ENCODE measurements at places on chromosomes 7 and 10.

DNA sequence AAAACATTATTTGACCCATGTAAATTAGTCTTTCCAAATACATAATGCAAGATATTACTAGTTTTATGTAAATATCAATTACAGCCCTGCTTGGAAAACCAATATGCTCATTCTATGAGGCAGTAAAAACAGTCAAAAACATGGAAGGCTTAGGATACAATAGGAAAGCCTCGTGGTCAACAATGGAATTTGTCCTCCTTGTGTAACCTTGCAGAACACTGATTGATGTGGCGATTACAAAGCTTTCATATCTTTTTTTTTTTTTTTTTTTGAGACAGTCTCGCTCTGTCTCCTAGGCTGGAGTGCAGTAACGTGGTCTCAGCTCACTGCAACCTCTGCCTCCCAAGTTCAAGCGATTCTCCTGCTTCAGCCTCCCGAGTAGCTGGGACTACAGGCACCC, 157.3 kb upstream of the BET1 start:
- DNase-seq: no peak

- DNase-seq: no peak
Measured at GRCh38 chr10:59865101-59865500, 41.3 kb downstream of the CCDC6 start.

DNA sequence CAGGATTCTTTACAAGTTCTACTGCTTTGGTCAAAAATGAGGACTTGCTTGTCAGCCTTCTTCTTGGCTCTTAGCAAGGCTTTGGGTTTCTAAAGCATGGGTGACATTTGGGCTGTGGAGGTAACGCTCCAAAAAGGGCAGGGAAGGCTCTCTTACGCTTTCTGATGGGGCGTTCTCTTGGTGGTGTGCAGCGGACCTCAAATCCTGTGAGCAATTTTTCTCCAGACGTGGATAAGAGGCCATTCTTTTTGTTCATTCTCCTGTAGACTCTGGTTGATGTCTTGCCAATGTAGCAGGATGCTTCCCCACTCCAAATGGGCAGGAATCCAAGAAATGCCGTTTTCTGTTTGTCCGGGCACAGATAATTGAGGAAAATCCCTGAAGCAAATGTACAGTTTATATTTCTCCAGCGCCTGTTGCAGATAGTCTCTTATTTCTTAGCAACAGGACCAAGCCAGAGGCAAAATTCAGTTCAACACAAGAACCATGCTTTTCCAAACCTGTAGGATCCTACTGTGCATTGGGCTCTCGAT, 138.4 kb upstream of the NFE2L3 start:
- DNase-seq: no peak

GRCh38 chr7:50725774-50726173, 56.9 kb downstream of the GRB10 start:
- no peak for DNase-seq

- no peak for DNase-seq
Measured at GRCh38 chr10:1668399-1668798, 68.9 kb downstream of the ADARB2 start.

DNA sequence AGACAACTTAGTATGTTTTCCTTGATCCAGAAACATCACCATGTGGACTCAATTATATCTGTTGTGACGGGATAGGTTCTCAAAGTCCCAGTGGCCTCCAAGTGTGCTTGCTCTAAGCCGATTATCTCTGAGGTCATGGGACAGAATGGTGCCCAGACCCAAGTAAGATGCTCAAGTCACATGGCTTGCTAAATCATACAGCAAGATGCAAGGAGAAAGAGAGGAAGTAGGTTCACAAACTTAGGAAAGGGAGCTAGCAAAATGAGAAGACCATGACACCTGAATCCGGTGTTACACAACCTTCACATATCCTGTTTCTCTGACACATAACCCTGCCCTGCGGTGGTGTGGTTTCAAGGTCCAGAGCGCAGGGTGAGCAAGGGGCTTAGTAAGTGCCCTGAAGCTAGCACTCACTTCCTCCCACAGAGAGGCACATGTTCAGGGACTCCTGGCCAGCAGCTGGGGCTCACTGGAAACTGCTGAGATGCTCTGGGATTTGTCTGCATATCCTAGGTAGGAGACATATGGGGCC, 590.9 kb upstream of the ANKRD30A start:
- no peak for DNase-seq

GRCh38 chr7:153084278-153084677, 324.7 kb downstream of the ACTR3B start:
- no peak for DNase-seq

DNA sequence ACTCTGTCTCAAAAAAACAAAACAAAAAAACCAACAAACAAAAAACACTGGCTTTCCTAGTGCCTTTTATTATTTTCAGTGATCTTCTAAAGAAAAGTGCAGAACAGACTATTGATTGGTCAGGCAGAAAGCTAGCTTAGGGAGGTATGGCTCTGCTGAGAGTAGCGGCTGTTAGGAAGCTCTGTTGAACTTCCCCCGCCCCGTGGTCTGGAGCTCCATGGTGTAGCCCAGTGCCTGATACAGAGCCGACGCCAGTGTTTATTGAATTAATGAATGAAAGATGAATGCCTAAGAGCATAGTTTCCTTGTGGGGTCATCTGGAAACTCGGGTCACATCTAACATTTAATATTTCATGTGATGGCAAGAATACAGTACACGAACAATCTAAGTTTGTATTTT, 90.5 kb upstream of the ARMC3 start:
- no peak for DNase-seq

GRCh38 chr7:142376356-142376997, 118.6 kb upstream of the PRSS58 start:
- no peak for DNase-seq

DNA sequence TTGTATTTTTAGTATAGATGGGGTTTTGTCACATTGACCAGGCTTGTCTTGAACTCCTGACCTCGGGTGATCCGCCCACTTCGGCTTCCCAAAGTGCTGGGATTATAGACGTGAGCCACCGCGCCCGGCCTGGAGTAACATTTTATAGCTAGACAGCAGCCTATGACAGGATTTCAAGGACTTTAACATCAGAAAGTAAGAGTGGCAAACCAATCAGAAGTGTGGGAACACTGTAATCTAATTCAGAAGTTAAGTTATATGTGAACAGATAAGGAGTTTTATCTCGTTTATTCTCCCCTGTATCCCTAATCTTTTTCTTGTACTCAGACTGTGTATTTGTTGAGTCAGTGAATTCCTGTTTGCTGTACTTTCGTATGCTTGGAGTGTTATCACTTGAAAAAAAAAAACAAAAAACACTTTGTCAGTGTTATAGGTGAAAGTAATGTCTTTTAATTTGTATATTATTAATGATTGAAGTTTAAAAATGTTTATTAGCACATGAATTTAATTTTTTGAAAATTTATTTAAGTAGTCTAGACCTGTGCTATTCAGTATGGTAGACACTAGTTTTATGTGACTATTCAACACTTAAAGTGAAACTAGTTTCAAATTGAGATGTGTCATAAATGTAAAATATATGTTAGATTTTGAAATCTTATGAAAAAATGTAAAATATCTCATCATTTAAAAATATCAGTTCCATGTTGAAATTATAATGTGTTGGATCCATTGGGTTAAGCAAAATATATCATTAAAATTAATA, 38.6 kb downstream of the RSBN1L start:
- DNase-seq: no peak

GRCh38 chr10:49169776-49170175, 18.4 kb downstream of the TMEM273 start:
- DNase-seq: no peak

- no peak for DNase-seq
Measured at GRCh38 chr7:25109276-25109675, 15.8 kb downstream of the CYCS start.

GRCh38 chr10:87782721-87783120, 35.3 kb downstream of the ATAD1 start:
- no peak for DNase-seq
